ENCODE measurements at places on chromosomes 12 and 14.
A peak's percentile ranks its signal among the peaks of the same experiment; 100 is the strongest.

- DNase-seq, result no peak
These were observed 193.8 kb downstream of the TMTC2 start for GRCh38 chr12:82880442-82880901.

GRCh38 chr12:32025906-32026305 is 66.7 kb downstream of the RESF1 start:
- no peak for DNase-seq

- DNase-seq, result no peak
These were observed 226.3 kb downstream of the SPTSSA start for GRCh38 chr14:34235643-34236300.

DNA sequence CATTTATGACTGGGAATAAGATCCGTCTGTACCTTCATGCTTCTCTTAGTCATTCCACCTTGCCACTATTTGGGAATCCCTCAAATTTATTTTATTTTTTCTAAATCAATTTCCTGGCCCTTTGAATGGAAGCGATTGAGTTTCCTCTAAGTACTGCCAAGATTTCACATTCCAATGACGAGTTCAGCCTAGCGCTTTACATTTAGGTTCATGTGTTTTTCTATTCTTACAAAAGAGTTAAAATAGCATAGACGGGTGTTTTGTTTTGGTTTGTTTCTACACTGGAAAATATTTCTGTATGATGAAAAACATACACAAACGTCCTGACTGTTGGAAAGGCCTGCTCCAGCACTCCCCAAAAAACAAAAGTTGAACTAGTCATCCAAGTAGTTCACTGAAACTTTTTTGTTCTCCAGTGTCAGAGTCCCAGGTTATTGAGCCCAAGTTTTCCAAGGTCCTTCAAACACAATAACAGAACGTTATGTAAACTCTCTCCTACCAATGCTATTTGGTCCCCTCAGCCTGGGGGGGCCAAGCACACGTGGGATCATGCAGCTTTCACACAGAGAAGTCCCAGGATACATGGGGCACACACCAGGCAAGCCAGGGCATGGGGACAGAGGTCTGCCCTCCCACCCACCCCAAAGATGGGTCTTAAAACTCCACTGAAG is 74.8 kb upstream of the FOXN3 start:
- DNase-seq, result no peak

- no peak for DNase-seq
These were observed 18.3 kb upstream of the LRP1-AS start for GRCh38 chr12:57165741-57166140.

GRCh38 chr14:75295061-75295461 is 16.4 kb downstream of the FOS start:
- DNase-seq, result no peak

DNA sequence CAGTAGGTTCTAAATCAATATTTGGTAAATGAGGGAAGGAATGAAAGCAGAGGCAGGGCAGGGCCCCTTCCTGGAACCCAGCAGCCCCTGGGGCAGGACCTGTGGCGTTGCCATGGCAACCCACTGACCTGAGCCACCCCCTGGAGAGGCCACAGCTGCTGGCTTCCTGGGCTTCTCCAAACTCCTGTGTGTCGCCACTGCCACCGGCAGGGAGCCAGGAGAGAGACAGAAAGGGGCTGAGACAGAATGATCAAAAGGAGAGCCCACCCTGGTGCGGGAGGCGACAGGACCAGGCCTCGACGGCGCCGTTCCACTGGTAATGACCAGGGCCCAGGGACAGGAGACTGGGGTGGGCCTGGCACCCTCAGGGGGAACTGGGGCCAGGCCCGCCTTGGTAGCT is 18.2 kb downstream of the RFX4 start:
- no peak for DNase-seq

DNA sequence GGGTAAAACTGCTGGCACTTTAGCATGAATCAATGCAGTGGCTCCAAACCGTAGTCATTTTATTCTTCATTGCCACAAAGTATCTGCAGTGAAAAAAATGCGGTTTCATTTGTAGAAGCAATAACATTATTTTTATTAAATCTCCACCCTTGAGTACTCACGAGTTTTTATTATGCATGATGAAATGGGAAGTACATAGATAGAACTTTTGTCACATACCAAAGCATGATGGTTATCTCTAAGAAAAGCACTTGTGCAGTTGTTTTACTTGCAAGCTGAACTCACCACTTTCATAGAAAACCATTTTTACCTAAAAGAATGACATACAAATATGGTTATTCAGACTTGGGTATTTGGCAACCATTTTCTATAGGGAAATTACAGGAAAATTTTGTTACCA is 90.3 kb downstream of the PELI2 start:
- DNase-seq, result no peak

- DNase-seq, result no peak
These were observed 26.3 kb downstream of the MIPOL1 start for GRCh38 chr14:37223947-37224474.

GRCh38 chr14:101715210-101716076 is 46.1 kb upstream of the PPP2R5C start:
- no peak for DNase-seq

GRCh38 chr12:113941208-113941486 is 25.0 kb downstream of the RBM19 start:
- no peak for DNase-seq

DNA sequence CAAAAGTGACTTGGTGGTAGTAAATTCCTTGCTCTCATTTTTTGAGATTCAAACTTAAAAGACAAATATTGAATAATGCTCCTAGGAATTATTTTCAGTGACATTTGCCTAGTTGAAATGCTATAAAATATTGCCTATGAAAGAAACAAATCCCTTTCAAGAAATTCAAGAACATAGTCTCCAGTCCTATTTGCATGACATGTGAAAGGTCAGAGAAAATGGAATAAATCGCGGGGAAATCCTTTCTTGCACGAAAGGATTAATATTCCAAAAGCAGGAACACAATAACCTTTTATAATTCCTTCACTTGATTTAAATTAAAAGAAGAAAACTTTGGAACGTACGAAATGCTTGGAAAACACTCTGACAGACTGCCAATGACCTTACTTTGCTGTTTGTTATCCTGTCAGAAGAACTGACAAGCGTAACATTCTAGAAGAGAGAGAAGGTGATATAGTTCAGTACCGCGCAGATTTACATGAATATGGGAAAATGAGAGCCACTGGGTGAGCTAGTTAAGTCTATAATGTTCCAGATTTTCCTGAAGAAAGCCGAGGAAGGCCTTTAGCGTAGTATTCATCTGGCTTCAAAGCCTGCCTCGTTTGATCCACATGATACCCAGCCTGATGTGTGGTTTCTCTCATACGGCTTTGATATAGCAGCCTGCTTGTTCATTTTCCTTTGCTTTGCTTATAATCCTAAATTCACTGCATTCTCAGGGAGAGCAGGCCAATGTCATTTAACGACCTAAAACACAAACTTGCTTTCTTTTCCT is 103.0 kb downstream of the PRIMA1 start:
- no peak for DNase-seq

GRCh38 chr14:51939755-51940301 is 49.5 kb upstream of the RTRAF start:
- DNase-seq, result no peak

- no peak for DNase-seq
These were observed 4.5 kb upstream of the MBIP start for GRCh38 chr14:36324897-36325296.

- no peak for DNase-seq
These were observed 707.3 kb downstream of the MED13L start for GRCh38 chr12:115570069-115570777.

DNA sequence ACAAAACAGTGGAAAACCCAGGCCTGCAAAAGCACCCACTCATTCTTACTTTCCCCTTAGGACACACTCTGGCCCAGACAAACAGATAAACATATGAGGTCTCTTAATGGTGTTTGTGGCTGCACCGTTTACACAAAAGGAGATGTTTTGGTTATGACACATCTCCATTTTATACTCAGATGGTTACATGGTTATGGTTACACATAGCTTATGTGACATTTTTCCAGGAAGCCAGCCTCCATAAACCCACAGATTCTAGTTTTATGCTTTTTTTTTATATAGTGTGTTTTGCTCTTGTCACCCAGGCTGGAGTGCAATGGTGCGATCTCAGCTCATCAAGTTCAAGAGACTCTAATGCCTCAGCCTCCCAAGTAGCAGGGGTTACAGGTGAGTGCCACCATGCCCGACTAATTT is 3.5 kb upstream of the KLRD1 start:
- no peak for DNase-seq

GRCh38 chr12:103249607-103250006 is 246.2 kb downstream of the C12orf42 start:
- DNase-seq, result no peak

GRCh38 chr14:65287264-65288131 is 125.0 kb upstream of the FUT8 start:
- DNase-seq, result no peak

DNA sequence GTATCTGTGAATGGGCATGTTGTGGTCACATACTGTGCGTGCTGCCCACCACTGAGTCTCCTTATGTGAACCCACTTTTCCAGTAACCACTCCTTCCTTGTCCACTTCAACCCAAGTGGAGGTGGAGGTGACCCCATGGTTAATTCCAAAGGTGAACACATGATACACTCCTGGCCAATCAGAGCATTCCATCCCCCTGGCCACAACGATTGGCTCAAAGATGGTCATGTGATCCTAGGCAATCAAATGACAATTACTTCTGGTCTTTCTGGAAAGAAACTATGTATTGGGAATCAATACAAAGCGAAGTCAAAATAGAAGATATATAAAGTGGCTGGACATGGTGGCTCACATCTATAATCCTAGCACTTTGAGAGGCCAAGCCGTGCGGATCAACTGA is 20.2 kb upstream of the CCDC60 start:
- no peak for DNase-seq

DNA sequence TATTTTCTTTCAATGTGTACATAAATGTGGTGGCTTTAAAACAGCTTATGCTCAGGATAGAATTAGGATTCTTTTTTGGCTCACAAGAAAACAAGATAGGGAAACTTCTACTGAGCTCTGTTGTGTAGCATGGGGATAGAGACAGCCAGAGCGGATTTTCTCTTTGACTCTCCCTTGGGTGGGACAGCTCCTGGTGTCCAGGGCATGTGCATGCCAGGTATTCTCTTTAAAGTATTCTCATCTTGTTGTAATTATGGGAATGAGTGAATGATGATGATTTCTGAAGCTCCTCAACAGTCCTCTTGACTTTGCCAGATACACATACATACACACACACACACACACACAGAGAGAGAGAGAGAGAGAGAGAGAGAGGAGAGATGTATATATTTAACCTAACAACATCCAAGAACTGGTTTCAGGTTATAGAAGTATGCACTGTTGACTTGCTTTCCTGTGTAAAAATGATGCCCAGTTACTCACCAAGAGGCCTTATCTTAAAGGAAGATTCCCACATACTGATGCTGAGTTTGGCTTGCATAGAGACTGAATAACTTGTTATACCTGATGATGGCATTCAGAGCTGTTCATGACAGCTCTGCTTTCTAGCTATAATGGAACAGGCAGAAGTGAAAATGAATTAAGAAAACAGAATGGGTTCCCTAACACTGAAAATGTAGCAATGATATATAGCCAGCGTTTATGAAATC is 387.5 kb downstream of the EGLN3 start:
- DNase-seq, result no peak

GRCh38 chr12:24721191-24721590 is 227.7 kb downstream of the BCAT1 start:
- DNase-seq, result no peak

DNA sequence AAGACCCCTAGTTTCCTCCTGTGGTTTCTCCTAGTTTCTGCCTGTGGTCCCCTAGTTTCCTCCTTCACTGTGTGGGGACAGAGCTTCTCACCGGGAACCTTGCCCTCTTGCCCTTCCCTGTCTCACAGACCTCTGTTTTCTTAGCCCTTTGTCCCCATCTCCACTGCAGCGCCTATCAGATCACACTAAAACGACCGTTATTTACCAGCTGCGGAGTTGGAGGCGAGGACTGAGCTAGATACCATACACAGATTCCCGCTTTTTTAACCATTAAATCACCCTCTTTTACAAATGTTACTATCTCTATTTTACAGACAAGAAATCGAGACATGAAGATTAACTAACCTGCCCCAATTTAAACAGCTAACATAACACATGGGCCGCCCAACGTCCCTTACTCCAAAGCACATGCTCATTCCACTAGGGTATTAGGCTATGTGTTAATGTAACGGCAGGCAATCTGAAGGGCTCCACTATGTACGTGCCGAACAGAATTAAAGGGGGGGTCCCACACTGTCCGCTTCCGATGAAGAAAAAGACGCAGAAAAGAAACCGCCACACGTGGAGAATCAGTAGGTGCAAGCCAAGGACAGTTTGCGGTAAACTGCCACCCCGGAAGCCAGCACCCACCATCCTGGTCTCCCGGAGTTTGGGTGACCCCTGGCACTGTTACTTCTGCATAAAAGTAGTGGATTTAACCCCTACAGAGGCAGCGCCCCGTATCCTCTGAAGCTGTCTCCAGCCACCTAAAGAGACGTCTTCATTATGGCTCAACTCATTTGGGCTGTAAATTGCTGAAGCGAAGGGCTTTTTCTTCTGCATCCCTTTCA is 1.9 kb upstream of the FKBP4 start:
- DNase-seq, result no peak

GRCh38 chr14:105899657-105900397 is 373.4 kb downstream of the TMEM121 start:
- no peak for DNase-seq

DNA sequence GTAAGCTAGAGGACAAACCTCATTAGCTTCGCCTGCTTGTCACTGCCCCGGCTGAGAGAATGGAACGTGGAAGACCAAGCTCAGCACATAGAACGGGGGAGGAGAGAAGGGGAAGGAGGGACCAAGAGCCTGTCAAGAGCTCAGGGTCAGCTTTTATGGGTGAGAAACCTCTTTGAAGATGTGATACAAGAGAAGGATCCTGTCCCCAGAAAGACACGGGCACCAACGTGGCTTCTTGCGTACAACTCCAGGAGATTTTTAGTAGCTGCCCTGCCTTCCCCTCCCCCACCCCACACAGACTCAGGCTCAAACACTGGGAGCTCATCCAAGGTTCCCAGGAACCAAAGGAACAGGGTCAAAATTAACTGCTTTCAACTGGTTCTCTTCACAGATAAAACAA is 34.7 kb downstream of the APPL2 start:
- DNase-seq, result peak; percentile 27

DNA sequence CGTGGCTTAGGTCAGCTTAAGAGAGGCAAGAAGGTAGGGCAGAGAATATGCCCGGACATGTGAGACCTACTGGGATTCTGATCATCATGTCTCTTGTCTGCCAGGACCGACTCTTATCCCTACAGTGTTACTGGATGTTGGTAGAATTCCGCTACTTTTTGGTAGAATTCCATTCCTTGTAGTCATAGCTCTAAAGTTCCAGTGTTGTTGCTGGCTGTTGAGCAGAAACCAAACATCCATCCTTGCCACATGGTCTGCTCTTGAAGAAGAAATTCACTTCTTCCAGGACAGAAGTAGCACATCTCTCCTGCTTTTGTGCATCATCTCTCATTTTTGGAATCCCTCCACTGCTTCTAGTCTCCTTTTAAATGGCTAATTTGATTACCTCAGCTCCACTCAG is 453.7 kb downstream of the RPL10L start:
- DNase-seq, result no peak

GRCh38 chr14:74683406-74683805 is 29.5 kb downstream of the AREL1 start:
- no peak for DNase-seq

- no peak for DNase-seq
These were observed 1.7 kb downstream of the RDH16 start for GRCh38 chr12:56955631-56956256.

Data from left renal pelvis (tissue), 4 donors.